ENCODE measurements at places on chromosomes 5 and 9.

- peak; percentile 53 for DNase-seq
Observed at GRCh38 chr5:13976867-13977830, 32.7 kb upstream of the DNAH5 start.

DNA sequence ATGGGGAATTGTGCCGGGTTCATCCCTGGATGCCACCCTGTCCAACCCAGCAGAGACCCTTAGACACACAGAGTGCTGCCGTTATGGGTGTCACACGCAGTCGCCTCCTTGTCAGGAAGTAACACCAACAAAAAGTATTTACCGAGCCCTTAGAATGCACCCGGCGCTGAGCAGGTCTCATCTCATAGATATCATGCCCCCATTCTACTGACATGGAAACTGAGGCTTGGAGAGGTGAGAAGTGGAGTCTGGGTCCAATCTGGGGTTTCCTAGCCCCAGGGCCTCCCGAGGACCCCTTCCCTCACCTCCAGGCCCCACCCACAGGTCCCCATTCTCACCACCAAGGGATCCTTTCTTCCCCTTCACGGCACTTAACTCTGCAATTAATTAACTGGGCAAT, 36.8 kb upstream of the BARHL1 start:
- DNase-seq = no peak

GRCh38 chr5:157620776-157621175, 31.5 kb downstream of the SOX30 start:
- DNase-seq = no peak

DNA sequence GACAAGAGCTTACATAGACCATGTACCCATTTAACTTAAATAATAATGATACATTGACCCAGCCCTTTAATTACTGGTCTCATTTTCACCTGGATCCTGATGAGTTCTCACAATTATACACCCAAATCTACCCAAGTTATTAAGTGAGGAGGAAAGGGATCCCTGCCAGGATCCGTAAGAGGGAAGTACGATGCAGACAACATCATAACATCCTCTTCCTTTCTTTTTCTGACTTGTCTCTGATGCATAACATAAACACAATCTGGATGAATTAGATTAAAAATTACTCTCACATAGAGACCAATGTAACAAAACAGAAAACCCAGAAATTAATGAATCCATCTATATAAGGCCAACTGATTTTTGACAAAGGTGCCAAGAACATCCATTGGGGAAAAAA, 17.0 kb downstream of the MARCHF3 start:
- no peak for DNase-seq

DNA sequence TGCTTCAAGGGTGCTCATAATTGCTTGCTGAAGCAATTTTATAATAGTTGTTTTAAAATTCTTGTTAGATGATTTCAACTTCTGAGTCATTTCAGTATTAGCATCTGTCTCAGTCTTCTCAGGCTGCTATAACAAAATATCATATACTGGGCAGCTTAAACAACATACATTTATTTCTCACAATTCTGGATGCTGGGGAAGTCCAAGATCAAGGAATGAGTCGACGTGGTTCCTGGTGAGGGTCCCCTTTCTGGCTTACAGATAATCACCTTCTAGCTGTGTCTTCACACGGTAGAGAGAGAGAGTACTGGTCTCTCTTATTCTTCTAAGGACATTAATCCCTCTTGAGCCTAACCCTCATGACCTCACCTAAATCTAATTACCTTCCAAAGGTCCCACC, 160.4 kb downstream of the SIL1 start:
- no peak for DNase-seq

DNA sequence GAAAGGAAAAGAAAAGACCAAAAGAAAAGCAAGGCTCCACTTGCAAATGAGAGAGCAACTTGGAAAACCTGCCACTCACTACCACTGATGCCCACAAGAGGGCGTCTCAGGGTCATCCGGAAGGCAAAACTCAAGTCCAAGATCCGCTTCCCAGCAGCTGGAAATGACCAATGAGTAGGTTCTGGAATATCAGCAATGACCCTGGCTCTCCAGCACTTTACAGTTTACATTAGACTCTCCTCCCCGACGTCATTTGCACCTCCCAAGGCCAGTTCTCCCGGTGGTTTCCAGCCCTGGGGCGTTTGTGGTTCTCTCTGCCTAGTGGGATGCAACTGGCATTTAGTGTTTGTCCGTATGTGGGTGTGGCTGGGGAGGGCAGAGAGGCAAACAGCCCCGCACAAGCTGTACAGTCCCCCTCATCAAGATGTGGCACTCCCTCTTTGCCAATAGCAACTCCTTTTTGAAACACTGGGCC, 193.8 kb upstream of the ZNF618 start:
- peak; percentile 83 for DNase-seq

- no peak for DNase-seq
Observed at GRCh38 chr5:93384026-93384425, 197.0 kb downstream of the NR2F1-AS1 start.

GRCh38 chr5:169538944-169539343, 44.6 kb upstream of the SPDL1 start:
- no peak for DNase-seq

DNA sequence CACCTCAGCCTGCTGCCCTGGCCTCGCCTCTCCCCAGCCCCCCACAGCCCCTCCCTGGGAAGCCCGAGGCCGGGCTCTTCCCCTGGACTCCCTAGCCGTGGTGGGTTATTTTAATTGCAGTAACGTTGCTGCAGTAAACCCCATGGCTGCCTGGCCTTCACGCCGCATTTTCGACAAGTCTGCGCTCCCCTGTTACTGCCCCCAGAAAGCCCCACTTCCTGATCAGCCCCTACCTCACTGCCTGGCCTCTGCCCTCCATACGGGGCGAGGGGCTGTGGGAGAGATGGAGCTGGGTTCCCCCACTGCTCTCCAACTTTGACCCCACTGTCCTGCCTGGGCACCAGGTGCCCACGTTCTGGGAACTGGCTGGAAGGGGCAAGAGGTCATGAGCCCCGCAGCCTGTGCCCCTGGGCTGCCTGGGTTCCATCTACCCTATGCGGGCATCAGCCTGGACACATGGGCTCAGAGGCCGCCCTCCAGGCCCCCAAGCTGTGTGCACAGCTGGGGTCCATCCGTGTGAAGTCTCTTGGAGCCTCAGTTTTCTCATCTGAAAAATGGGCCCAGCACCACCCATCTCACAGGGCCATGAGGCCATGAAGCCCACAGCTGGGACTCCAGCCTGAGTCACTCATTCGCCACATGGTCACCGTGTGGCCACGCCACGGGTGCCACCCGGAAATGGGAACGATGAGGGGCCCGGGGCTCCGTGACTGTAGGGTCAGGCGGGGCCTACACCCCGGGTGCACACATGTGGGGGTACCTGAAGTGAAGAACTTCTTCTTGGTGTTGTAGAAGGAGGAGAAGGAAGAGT, 11.5 kb downstream of the EGFL7 start:
- no peak for DNase-seq

DNA sequence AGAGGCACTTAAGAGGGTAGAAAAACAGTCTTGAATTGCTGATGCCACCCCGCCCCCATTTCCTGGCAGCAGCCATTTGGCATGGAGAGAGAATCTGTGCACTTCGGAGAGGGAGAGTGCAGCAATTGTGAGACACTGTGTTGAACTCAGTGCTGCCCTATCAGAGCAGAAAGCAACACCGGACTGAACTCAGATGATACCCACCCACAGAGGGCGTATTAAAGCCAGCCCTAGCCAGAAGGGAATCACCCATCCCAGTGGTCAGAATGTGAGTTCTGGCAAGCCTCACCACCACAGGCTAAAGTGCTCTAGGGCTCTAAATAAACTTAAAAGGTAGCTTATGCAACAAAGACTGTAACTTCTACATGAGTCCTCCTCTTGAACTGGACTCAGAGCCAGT, 88.4 kb upstream of the RGS7BP start:
- no peak for DNase-seq

GRCh38 chr5:1380011-1380817, 35.3 kb upstream of the CLPTM1L start:
- no peak for DNase-seq

Measured in astrocyte of the spinal cord (primary cell).